ENCODE measurements at places on chromosomes 1 and 21.
A peak's percentile ranks its signal among the peaks of the same experiment; 100 is the strongest.

GRCh38 chr1:192534666-192535065, 40.9 kb upstream of the RGS1 start:
- no peak for DNase-seq

DNA sequence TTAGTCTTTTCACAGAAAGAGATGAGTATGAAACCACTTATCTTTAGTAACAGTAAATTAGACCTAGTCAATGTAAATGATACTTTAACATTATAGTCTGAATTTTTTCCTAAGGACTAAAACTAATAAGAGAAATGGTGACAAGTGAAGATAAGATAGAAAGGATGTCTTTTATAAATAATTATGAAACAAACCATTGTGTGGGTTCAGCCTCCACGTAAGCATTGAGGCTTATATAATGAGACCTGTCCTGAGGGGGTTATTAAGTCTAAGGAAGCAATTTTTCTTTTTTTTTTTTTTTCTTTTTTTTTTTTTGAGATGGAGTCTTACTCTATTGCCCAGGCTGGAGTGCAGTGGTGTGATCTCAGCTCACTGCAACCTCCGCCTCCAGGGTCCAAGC, 55.8 kb downstream of the UROD start:
- DNase-seq: no peak

DNA sequence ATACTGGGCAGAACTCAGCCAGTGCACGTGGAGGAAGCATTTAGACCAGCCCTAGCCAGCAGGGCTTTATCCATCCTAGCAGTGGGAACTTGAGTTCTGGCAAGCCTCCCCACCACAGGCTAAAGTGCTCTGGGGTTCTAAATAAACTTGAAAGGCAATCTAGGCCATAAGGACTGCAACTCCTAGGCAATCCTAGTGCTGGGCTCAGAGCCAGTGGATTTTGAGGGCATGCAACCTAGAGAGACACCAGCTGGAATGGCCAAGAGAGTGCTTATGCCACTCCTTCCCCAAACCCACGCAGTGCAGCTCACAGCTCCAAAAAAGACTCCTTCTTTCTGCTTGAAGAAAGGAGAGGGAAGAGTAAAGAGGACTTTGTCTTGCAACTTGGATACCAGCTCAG, 70.5 kb upstream of the APOBEC4 start:
- no peak for DNase-seq

- no peak for DNase-seq
Observed at GRCh38 chr1:236978740-236979139, 25.5 kb downstream of the MT1HL1 start.

GRCh38 chr21:44872323-44872648, 1.2 kb downstream of the PTTG1IP start:
- no peak for DNase-seq

- DNase-seq: no peak
Observed at GRCh38 chr1:33972676-33973395, 109.0 kb downstream of the HMGB4 start.

- DNase-seq: no peak
Observed at GRCh38 chr21:34852448-34852847, 183.7 kb downstream of the CLIC6 start.

DNA sequence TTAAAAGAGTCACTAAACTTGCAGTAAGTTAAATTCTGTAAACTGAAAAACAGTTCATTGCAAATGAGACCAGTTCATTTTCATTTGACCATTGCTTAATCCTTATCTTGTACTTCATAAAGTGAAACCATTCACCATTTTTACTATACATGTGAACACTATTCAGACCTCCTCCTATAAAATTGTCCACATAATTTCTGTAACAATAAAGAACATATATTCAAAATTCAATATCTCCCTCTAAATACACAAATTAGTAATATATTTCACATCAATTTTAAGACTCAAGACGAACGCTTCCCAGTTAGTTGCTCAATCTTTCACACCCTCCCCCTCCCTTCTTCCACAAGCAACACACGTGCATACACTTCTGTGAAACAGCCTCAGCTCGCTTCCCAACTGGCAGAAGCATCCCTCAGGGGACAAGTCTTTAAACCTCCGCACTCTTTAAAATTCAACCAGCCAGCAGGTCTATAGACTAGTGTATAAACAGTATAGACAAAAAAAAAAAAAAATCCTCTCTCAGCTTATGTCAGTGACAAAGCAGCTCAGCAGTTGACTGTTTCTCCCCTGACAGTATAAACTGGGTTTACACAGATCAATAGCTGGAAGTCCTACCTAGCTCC, 99.6 kb downstream of the DENND1B start:
- DNase-seq: peak; percentile 81

DNA sequence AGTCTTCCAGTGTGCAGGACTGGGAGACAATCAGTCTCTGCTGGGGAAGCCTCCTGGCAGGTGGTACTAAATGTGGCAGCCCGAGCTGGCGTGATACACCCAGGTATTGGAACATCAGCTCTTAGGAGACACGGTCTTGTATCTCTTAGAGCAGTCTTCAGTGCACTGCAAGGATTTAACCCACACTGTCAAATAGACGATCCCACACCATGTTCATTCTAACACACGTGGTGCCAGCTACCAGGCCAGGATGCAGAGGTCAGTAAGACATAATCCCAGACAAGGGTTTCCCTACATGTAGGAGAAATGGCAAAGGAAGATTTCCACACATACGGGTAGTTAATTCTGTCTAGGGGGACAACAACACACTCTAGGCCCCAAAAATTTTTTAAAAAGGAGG, 8.7 kb downstream of the TRIM11 start:
- DNase-seq: no peak

GRCh38 chr1:244758708-244759107, 76.8 kb upstream of the COX20 start:
- peak; percentile 7 for DNase-seq

All from NCI-H524 (cell line).